ENCODE measurements at places on chromosomes 5 and 9. TPM values are rescaled to one million over a fixed set of nuclear protein-coding genes. Genes with fewer than 3 reads are reported as not detected.

- DNase-seq = peak; percentile 61
Measured at GRCh38 chr9:114364134-114365041, 23.4 kb downstream of the AKNA start.

DNA sequence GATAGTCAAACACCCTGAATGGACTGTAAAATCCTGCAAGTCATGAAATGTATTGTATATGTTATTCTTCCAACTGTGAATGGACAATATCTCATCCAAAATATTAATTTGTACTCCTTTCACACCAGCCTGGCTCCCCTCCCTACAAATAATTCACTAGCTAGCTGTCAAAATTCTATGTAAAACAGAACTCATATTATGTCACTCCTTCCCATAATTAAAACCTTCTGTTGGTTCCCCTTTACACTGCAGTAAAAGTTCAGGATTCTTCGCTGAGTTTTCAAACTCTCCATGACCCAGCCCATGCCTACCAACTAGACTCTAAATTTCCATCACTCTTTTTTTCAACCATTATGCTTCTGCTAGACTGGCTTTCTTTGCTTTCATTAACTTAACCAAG is 857.1 kb downstream of the TAF11L14 start:
- DNase-seq = no peak

DNA sequence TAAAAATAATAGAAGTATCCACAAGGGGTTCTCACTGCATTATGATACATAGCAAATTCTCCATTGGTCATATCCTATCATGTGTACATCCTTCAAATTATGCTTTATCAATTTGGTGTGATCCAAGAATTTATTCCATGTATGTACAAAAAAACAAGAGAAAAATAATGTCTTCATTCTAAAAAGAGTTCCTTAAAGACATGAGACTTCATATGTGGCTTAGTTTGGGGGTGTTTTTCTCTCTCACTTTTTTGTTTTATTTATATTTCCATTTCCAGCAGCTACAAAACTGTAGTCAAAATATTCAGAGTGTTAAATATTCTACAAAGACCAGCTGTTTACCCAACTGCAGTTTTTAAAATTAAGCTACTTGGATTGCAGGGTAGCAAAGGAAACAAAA is 972.0 kb downstream of the DTWD2 start:
- no peak for DNase-seq

GRCh38 chr9:32955655-32956478 is 45.6 kb downstream of the APTX start:
- no peak for DNase-seq

GRCh38 chr9:78146241-78146640 is 89.6 kb upstream of the CEP78 start:
- DNase-seq = peak; percentile 4

GRCh38 chr5:74319076-74319475 is 321.5 kb downstream of the ENC1 start:
- DNase-seq = peak; percentile 46

DNA sequence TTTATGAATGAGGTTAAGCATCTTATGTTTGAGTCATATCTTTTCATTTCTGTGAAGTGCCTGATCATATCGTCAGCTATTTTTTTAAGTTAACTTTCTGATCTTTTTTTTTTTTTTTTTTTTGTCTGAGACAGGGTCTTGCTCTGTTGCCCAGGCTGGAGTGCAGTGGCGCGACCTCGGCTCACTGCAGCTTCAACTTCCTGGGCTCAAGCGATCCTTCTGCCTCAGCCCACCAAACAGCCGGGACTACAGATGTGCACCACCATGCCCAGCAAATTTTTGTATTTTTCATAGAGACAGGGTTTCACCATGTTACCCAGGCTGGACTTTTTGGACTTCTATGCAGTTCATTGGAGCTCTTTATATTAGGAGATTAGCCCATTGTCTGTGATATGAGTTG is 140.7 kb downstream of the PRKACG start:
- no peak for DNase-seq

- DNase-seq = peak; percentile 43
Measured at GRCh38 chr5:150595466-150596031, 44.9 kb upstream of the SYNPO start.

- DNase-seq = no peak
Measured at GRCh38 chr5:113171520-113171919, 194.9 kb downstream of the DCP2 start.

DNA sequence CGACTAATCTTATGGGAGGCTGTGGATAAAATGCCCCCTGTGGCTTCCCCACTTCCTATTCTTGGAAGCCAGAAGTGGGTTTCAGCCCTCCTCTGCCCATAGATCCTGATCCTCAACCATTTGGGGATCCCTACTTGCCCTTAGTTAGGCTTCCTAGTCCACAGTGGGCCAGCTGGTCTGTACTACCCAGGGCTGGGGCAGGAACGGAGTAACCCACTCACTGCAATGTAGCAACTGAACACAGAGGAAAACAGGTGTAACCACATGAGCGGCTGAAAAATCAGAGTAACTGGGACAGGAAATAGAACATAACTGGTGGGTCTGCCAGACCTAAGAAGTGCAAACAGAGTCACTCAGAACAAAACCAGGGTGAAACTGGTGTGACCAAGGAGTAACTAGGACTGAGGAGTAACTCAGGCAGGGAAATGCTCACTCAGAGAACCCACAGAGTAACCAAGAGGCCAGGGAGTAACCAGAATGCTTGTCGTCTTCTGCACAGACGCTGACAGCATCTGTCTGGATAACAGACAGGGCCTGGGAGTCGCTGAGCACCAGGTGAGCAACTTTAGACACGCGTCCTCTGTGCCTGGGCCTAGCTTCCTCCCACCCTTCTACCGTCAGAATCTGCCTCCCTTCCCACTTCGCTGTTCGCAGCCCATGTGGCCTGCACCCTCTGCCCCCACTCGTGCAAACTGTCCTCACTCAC is 1.0 kb downstream of the AQP3 start:
- no peak for DNase-seq

FREM1 gene
- total RNA-seq = 0.49 TPM

DIPK1B gene
- 0.98 TPM for total RNA-seq

TMEM232 gene
- total RNA-seq = 4.7 TPM

NUDT12 gene
- total RNA-seq = 16.8 TPM

SLCO6A1 gene
- not detected for total RNA-seq

Data from fibroblast of the aortic adventitia (primary cell).